ENCODE measurements at places on chromosomes 4 and X. TPM values are rescaled to one million over a fixed set of nuclear protein-coding genes. Genes with fewer than 3 reads are reported as not detected.

DNA sequence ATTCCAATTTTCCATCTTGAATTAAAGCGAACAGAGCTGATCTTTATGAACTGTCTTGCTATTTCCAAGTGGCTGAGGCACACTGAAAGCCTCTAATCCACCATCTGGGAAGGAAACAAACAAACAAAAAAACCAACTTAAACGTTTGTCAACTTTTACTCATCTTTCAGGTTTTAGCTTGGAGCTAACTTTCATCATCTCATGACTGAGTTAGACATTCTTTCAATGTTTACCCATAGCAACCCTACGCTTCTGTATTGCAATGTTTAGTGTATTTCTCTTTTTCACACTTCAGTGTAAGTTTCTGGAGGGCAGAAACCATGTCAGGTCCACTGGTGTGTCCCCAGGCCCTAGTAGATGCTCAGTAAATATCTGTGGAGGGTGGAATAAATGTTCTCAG, 343.8 kb downstream of the GBA3 start:
- DNase-seq, result no peak

- no peak for DNase-seq
Measured at GRCh38 chr4:924107-925096, 7.7 kb downstream of the GAK start.

DNA sequence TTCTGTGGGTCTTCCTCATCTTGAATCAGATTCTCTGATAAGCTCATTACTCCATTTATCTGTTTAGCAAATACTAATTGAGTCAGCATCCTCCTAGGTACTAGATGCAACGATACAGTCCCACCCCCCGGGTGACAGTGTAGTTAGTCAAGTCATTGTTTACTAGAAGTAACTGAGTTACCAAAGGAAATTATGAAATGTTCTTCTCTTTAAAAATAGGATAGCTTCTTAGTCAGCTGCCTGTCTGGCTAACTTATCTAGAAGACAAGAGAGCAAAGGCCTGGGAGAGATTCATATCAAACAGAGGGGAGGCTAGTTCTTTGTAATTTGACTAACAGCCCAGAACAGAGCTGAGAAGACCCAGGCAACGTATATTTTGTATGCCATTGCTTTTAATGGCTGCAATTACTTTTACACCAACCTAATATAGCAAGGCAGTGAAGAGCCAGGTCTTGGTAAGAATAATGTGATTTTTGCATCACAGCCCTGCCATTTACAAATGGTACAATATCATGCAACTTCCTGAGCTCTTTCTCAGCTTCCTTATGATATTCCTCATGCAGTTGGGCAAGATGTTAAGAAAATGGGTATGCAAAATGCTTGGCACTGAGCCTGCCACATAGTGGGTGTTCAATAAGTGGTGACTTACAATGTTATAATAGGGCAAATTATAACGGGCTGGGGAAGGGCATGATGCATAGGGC, 149.9 kb downstream of the CHIC2 start:
- DNase-seq, result peak; percentile 34

DNA sequence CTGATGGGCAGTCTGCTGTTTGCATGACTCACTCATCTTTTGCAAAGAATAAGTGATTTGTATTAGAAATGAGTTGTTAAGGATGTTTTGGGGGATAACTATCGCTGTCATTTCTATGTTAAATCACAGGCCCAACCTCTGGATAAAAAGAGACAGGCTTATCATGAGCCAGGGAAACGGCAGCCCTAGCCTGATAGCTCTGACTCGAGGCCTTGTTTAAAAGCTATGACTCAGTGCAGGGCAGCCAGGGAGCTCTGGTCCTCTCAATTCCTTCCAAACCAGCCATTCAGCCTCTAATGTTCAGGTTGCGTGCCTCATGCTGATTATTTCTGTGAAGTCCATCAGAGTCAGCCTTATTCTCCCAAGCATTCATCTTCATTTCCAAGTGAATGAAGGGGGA, 305.9 kb upstream of the HAND2 start:
- no peak for DNase-seq

SH3BGRL gene
- total RNA-seq, result 379 TPM

DGKK gene
- not detected for total RNA-seq

PSAPL1 gene
- not detected for total RNA-seq

GRCh38 chrX:35166023-35166422, 223.4 kb downstream of the FAM47B start:
- no peak for DNase-seq

DNA sequence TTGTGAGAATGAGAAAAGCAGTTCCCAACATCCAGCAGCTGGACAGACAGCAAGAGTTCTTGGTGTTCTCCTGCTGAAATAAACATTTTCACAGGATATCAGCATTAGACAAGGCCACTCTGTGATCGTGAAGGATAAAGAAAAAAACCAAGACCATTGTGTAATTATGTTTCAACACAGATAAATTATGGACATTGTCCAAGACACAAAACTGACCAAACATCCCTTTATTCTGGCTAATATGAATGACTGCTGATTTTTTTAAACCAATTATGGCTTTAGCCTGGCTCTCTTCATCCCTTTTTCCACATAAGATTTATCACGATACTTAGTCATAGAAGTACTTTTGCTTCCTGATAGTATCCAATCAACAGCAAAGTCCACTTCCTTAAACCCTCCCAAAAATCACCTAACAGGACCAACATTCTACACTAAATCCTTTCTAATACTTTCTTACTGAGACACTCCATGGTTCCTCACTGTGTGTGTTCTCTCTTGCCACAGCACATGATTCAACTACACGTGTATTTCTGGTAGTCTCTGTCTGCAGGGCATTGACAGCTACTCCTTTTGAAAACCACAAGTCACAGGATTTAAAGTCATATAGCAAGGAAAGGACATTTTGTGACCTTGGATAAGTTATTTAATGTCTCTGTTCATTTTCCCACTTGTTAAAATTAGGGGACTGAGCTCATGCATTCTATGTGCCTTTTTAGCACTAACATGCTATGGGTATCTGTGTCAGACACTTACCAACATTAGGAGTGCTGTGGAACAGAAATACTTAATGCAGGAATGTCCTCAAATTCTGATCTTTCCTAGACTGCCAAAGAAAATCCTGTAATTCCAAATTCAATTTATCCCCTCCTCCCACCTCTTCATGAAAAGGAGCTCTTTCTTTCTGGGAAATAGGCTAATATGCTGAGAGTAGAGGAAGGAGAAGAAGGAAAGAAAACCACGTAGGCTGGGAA, 137.2 kb upstream of the PGRMC2 start:
- DNase-seq, result no peak

NEUROG2 gene
- total RNA-seq, result not detected

- peak; percentile 57 for DNase-seq
Measured at GRCh38 chrX:23786268-23786815, 3.4 kb downstream of the SAT1 start.

DNA sequence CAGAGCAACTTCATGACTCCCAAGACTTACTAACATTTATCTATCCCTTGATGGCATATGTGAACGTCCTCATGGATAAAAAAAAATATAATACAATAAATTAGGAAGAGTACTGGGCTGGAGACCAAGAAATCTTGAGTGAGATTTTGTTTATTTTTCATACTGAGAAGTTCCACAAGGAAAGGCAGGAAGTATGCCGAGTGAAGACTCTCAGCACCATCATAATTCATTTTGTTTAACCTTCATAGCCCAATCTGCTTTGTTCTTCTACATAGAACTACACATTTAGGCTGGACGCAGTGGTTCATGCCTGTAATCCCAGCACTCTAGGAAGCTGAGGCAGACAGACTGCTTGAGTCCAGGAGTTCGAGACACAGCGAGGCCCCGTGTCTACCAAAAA, 198.3 kb downstream of the NSUN7 start:
- DNase-seq, result no peak

GRCh38 chr4:94621491-94622080, 136.2 kb upstream of the BMPR1B start:
- no peak for DNase-seq

DNA sequence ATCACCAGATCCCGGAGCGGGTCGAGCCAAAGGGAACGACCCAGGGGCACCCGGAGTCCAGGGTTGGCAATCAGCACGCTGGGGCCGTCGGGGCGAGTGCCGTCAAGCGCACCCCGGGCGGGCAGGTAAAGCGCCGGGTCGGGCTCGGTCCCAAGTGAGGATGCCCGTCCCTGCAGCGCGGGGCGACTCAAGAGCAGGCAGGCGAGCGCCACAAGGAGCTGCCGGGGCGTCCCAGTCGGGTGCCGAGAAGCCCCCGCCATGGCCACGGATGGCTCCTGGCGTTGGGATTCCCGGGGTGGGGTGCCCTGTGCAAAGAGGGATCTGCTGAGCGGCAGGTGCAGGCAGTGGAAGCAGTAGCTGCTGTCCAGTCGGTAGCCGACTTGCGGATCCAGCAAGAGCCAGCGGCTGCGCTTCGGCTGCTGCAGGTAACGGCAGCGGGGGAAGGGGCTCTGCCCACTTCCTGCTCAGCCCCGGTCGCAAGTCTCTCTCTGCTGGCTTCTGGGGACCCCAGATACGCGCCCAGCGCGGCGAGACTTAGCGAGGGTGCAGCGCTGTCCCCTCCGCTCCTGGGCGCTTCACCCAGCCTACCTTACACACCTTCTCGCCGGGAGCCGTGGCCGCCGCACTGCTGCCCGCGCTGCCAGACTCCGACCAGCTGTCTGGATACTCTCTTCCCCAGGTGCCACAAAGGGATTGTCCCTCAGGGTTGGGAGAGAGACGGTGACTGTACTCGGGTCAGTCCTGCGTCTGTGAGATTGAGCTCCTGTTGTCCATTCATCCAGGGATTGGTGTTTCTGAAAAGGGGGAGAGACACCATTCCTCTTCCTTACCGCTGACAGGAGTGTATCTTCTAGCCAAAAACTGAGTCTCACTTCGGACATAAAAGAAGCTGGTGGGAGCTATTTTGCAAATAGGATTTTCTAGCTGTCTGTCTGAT, at the start of gene FREM3:
Gene FREM3 (minus strand): TSS at position 260 of the 937 bp plus-strand sequence. CDS start 0 bp downstream, at position 260.
- DNase-seq, result no peak

- peak; percentile 32 for DNase-seq
Measured at GRCh38 chrX:74514384-74514783, 93.1 kb downstream of the SLC16A2 start.

SOWAHB gene
- total RNA-seq, result 6.2 TPM

FRMPD3 gene
- total RNA-seq, result 0.73 TPM

DNA sequence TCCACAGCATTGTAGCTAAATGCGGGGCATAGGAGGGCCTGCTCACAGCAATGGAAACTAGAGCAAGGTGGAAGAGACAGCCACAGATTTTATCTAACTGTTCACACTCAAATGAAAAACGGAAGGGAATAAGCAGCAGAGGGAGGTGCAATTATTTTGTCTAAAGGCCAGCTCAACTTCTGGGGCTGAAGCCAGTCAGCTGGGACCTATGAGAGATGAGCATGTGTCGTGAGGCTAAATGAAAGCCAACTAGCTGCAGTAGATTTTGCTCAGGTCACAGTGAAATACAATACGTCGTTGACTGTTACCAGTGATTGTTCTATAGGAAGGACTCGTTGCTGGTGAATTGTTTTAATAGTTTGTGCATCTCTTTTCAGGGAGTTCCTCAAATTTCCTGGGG, 26.4 kb upstream of the FGFBP2 start:
- no peak for DNase-seq

DNA sequence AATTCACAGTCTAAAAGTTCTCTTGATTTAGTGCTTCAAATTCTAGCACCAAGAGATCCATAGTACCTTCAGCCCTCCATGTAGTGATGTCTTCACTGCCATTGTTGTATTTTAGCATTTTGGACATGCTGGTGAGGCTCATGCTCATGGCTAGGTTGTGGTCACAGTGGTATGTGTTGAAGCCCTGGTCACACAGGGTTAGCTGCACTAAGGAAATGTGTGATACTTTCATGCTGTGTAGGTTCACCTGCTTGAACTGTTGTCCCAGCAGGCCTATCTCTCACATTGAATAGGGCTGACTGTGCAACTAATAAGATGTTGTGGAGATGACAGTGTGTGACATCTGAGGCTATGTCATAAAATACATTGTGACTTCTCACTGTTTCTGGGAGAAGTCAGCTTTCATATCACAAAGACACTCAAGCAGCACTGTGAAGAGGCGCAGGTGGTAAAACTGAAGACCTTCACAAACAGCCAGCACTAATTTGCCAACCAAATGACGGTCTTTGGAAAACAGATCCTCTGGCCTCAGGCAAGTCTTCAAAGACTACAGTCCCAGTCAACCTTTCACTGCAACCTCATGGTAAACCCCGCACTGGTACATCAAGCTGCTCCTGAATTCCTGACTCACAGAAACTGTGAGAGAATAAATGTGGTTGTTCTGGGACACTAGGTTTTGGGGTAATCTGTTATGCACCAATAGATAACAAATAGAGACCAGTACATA, 17.4 kb upstream of the ADH4 start:
- DNase-seq, result no peak

- no peak for DNase-seq
Measured at GRCh38 chrX:134000260-134001245, 15.2 kb upstream of the GPC3 start.

GRCh38 chrX:9465380-9466123, 694 bp downstream of the TBL1X start:
- DNase-seq, result peak; percentile 36
